ENCODE measurements at places on chromosomes 3 and 15.

GRCh38 chr3:24110051-24110450, 165.0 kb downstream of the NR1D2 start:
- no peak for DNase-seq

DNA sequence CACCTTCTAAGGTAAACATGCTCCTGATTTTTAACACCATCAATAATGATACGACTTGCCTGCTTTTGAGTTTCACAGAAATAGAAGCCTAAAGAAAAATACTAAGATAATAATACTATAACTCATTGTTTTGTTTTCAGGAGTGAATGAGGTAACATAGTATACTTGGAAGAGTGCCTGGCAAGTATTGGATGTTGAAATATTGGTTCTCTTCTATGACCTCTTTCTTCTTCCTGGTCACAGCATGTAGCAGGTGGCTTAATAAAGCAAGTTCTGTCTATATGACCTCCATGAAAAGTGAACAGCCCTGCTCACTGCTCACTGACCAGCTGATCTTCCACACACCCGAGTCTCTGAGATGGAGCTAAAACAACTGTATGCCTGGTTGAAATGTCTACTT, 312.3 kb upstream of the ONECUT1 start:
- no peak for DNase-seq

GRCh38 chr3:20160230-20160629, 25.8 kb downstream of the SGO1 start:
- no peak for DNase-seq

GRCh38 chr3:194604126-194604525, 29.1 kb downstream of the TMEM44 start:
- DNase-seq: no peak

Measured in NAMALWA (cell line).